Activated CD8-positive, alpha-beta memory T cell treated with anti-CD3 and anti-CD28 coated beads for 1 hour (primary cell): ENCODE measurements at places on chromosomes 7 and 10.

DNA sequence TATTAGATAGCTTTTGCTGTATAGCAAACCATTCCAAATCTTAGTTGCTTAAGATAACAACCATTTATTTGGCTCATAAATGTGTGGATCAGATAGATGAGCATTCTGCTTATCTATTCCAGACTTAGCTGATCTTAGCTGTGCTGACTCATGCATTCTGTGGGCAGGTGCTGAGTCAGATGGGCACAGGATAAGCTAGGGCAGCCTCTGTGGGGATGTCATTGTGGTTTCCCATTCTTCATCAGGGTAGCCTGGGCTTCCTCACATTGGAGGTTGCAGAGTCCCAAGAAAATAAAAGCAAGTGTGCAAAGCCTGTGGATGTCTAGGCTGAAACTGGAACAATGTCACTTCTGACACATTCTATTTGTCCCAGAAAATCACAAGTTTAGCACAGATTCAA lies 917.0 kb downstream of the TYW1 start:
- no peak for DNase-seq

GRCh38 chr7:93327006-93327633 lies 95.0 kb downstream of the VPS50 start:
- no peak for DNase-seq

GRCh38 chr10:69180525-69181204 lies 631 bp downstream of the SUPV3L1 start:
- DNase-seq: no peak

DNA sequence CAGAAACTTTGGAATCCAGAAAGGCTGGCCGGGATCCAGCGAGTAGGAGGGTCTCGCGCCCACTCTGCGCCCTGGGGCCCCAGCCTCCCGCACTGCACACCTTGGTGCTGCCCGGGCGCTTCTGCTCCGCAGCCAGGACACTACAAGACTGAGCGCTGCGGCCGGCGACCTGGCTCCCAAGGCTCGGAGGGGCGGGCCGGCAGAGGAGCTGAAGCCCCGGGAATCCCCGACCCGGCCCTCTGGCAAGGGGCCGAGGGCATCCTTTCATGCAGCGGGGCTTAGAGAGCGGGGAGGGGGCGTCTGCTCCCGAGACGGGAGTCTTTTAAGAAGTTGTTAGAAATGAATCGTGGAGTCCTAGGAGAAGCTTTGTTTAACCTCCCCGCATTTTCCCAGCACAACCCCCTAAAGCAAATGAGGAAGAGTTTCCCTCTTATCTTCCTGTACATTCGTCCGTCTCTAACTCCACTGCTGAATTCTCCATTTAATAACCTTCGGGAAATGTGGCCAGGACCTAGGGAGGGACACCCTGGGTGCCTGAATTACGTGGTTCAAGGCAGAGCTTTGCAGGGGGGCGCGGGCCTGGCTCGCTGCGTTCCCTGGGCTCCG lies 1.1 kb downstream of the VWC2 start:
- DNase-seq: no peak

- no peak for DNase-seq
Measured at GRCh38 chr7:108839076-108839475, 269.4 kb downstream of the DNAJB9 start.

GRCh38 chr10:54710918-54711317 lies 90.1 kb downstream of the PCDH15 start:
- DNase-seq: no peak

- no peak for DNase-seq
Measured at GRCh38 chr10:44967616-44968015, 8.0 kb downstream of the RASSF4 start.
